ENCODE measurements at places on chromosomes 2 and 18. TPM values are rescaled to one million over a fixed set of nuclear protein-coding genes. Genes with fewer than 3 reads are reported as not detected.

Gene SIX3
- 0.21 TPM for total RNA-seq

Gene GREB1L
- total RNA-seq: 9.5 TPM

Gene SAG
- not detected for total RNA-seq

Gene ITGB6
- not detected for total RNA-seq

Gene ARL4C
- 26.7 TPM for total RNA-seq

Gene MBD5
- 128 TPM for total RNA-seq

Gene SDC1
- 2.3 TPM for total RNA-seq

Gene MAP4K3
- 57.3 TPM for total RNA-seq

Gene TCF23
- total RNA-seq: not detected

Data from dorsolateral prefrontal cortex (tissue), 122 donors.